Jurkat, Clone E6-1 (cell line): ENCODE measurements at places on chromosomes 7 and 10.

GRCh38 chr10:124340033-124340760 lies 78.5 kb downstream of the OAT start:
- DNase-seq = no peak

GRCh38 chr10:46028584-46029460 lies 1.6 kb downstream of the NCOA4 start:
- DNase-seq = peak; percentile 76

DNA sequence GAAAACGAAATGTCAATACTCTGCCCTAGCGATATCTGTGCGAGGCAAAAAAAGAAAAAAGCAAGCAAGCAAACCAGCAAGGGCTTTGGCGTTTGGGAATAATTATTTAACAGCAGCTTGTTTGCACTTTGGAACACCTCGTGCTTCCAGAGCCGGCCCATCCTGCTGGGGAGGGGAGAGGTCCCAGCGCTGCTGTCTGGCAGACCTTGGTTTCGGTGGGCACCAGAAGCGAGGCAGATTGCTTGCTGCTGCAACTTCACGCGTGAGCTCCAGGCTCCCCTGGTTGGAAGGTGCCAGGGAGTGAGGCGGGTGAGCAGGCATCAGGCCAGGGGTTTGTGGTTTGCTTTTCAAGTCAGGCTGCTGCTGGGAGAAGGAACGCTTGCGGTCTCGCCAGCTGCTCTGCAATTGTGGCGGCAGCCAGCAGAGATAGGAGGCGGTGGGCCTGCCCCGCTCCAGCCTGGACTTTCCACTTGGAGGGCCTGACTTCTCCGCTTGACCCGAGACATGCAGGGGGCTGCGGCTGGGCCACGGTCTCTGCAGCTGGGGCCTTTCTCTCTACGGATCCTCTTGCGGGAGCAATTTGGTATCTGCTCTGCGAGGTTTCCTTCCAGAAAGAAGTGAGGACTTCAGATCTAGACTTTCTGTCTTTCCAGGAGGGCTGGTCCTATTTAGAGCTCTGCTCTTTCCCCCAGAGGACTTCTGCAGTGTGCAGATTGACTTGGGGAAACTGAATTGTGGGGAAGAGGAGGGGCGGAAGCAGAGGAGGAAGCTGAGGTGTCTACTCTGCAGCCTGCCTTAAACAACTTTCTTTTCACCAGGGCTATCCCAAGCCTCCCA lies 131.4 kb downstream of the PRPF18 start:
- peak; percentile 97 for DNase-seq

DNA sequence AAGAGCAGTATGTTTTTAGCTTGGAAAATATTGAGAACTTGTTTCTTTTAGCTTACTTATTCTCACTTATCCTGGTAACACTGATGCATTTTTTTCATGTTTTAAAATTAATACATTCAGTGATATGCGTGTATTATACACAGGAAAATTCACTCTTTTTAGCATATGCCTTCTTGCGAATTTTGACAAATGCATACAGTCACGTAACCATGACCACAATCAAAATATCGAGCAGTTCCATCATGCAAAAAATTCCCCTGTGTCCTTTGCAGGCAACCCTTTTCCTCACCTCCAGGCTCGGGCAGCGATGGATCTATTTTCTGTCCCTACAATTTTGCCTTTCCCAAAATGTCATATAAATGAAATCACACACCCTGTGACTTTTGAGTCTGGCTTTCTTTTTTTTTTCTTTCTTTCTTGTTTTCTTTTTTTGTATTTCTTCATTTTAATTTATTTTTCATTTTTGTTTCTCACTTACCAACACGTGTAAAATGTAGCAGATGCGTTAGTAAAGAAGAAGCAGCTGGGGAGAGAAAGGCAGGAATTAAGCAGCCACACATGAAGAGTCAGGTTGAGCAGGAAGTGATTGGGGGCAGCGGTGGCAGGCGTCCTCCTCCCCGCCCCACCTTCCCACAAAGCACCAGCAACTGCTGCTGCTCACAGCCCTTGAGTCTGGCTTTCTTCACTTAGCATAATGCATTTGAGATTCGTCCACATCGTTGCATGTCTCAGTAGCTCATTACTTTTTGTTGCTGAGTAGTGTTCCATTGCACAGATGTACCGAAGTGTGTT lies 29.9 kb downstream of the ADRB1 start:
- DNase-seq = peak; percentile 91

DNA sequence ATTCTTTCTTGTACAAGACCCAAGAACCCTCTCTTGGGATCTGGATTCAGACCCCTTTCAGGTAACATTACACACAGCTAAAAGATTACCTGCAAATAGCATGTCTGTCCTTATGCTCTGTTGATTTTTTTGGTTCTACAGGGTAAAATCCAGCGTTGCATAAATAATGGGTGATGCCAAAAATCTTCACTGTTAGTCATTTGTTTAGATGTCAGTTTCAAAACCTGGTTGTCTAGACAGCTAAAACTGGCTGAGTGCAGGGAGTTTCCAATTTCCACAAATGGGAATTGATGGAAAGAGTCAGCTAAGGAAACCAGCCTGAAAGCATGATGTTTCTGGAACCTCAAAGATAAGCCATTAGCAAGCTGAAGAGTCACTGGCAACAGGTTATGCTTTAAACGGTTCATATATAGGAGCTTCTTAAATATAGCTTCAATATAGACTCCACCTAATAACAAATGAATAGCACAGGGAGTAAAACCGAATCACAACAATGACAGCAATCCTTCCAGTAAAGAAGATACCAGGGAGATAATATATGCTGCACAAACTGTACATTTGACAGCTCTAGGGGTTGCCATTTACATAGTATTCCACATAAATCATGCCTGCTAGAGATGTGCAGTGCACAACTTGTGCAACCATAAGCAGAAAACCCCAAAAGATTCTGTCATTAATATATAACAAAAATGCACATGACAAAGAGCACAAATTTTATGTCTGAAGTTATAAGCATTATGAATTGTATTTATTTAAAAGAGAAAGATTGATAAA lies 20.4 kb downstream of the CCDC71L start:
- DNase-seq = no peak
